ENCODE measurements at places on chromosomes 5 and 9.

- DNase-seq, result no peak
Measured at GRCh38 chr9:93178851-93179786, 4.8 kb upstream of the WNK2 start.

DNA sequence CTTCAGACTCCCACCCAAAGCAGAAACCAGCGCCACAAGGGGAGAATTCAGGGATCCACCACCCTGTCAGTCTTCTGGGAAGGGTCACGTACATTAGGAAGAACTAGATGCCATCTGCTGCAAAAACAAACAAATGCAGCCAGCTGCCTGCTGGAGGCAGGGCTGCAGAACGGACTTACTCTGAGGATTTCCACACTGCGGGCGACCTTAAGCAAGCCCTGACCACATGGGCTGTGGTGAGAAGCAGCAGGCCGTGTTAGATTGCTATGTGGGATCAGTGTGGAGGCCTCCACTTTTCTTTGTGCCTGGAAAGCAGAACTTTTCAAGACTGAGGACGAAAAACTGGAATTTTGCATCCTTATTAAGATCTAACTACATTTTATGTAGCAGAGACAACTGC lies 13.4 kb upstream of the LTC4S start:
- no peak for DNase-seq

DNA sequence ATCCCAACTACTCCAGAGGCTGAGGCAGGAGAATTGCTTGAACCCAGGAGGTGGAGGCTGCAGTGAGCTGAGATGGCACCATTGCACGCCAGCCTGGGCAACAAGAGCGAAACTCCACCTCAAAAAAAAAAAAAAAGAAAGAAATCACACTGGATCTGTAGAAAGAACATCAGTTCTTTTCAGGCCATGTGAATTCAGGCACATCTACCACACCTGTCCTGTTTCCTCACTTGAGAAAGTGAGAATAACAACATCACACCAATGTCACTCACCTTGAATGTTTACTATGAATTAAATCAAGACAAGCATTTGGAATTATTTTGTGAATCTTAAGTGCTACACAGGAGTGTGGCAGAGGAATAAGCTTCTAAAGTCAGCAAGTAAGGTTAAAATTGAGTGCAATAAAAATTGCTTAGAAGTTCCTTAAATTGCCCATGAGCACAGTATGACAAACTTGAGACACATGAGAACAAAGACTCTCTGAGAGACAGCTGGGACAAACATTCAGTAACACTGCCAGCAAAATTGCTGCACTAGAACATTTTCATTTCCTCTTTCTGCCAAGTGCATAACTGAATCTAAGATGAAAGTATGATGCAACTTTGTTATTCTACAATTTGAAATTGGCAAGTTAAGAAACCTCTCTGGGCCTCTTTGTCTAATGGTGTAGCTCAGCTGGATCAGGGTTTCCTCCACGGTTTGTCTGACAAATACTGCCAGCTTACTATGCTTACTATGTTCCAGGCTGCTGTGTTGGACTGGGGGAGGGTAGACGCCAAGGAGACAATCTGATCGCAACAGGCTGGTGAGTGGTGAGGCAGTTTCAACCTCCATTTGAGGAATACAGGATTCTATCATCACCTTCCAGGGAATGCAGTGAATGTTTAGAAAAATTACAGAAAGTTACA lies 1.9 kb upstream of the RIC1 start:
- DNase-seq, result no peak

DNA sequence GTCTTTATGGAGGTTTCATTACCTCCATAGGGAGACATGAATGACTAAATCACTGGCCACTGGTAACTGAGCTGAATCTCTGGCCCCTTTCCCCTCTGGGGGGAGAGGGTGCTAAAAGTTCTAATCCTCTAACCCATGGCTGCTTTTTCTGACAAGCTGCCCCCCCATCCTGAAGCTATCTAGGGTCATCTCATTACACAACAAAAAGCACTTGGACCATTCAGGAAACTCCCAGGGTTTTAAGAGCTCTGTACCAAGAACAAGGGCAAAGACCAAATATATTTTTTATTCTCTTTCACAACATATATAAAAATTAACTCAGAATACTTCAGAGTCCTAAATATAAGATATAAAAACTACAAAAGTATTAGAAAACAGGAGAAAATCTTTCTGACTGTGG lies 14.3 kb downstream of the AUH start:
- DNase-seq, result no peak

- no peak for DNase-seq
Measured at GRCh38 chr5:126866851-126867636, 90.1 kb downstream of the LMNB1 start.

GRCh38 chr5:168193493-168194250 lies 97.8 kb upstream of the WWC1 start:
- DNase-seq, result no peak

DNA sequence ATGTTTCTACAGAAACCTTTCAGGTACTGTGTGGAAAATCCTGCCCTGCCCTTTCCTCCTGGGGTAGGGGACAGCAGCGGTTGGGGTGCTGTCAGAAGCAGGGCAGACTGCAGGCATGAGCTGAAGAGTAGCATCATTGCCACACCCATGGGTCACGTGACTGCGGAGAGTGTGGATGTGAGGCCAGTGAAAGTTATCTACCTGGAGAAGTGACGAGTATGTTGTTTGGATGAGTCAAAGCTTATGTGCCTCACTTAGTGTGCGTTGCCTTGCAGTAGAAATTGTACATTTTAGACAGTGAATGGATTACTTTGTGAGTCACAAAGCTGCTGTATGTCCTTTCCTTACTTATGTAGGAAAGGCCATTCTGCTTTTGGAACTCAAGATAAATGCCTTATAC lies 21.7 kb upstream of the ACTBL2 start:
- DNase-seq, result no peak

DNA sequence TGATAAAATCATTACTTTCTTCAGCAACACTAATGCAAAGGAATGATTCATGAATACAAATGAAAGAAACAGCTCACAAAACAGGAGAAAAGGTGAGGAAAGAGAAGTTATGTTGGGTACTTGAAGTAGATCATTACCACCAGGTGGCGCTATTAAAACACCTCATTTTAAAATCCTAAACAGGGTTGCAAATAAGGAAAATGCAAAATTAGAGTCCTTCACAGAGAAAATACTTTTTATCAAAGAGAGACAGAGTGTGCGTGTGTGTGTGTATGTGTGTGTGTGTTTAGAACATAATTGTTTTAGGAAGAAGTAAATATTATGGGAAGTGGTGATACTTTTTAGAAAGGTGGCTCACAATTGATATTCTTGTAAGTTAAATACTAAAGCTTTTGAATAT lies 49.5 kb upstream of the CD180 start:
- no peak for DNase-seq

GRCh38 chr5:112355058-112355685 lies 63.9 kb downstream of the EPB41L4A start:
- no peak for DNase-seq

DNA sequence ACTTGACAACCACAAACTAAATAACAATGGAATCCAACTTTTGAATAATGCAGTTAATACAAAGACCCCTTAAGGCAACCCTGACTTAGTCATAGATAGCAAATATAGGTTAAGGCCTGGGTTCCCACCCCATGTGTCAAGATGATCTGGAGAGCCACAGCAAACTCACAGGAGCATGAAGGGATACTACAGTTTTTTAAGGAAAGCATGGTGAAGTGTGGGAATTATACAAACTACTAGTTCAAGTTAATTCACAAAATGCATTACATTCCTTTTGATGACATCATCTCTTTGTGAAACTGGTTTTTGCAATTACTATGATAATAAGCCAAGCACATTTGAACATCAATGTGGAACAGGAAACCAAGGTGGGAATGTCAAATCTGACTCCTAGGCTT lies 50.6 kb downstream of the LHFPL2 start:
- no peak for DNase-seq

- no peak for DNase-seq
Measured at GRCh38 chr5:68392617-68393016, 177.1 kb downstream of the PIK3R1 start.

DNA sequence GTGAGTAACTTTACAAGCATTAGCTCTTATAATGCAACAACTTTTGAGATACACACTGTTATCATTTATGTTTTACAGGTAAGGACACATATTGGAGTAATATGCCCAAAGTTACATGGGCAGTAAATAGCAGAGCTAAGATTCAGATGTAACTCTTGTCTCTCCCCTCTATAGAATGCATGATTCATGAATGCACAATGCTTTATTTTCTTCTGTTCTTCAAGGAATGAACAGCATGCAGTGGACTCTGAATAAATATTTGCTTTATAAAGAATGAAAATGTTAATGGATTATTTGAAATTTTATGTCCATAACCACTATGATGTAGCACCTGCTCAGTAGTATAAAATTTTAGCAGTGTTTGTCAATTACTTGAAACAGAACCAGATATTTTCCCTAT lies 629.5 kb downstream of the KCTD16 start:
- no peak for DNase-seq

DNA sequence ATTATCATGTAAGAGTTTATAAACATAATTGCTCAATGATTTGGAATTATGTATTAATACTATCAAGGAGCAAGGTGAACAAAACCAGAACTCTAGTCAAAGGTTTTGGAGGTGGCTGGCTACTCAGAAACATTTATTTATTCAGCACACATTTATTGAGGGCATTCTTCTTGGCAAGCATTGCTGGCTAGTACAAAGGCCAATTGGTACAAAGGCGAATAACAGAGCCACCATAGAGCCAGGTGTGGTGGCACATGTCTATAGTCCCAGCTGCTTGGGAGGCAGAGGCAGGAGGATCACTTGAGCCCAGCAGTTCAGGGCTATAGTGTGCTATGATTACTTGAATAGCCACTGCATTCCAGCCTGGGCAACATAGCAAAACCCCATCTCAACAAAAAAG lies 242.1 kb downstream of the CWC27 start:
- DNase-seq, result no peak
